ENCODE measurements at places on chromosomes 13 and 19. TPM values are rescaled to one million over a fixed set of nuclear protein-coding genes. Genes with fewer than 3 reads are reported as not detected.
A peak's percentile ranks its signal among the peaks of the same experiment; 100 is the strongest.

- H3K36me3 ChIP-seq: peaks cover 2% of the 10 kb centered on the region
- H3K27me3 ChIP-seq: no peaks in the 10 kb centered on the region
- DNase-seq: no peak
These were observed 5.2 kb downstream of the GARRE1 start for GRCh38 chr19:34259367-34260095.

GRCh38 chr19:54029930-54030490, 33.7 kb downstream of the VSTM1 start:
- peaks cover 24% of the 10 kb centered on the region for H3K27me3 ChIP-seq
- no peaks in the 10 kb centered on the region for H3K4me1 ChIP-seq
- no peak overlapping the region for H3K27ac ChIP-seq
- peak; percentile 67 for DNase-seq
- H3K4me3 ChIP-seq: no peak overlapping the region

BEST2 gene
- not detected for total RNA-seq

LILRA1 gene
- not detected for total RNA-seq

- no peak overlapping the region for H3K4me3 ChIP-seq
- no peaks in the 10 kb centered on the region for H3K27me3 ChIP-seq
- DNase-seq: no peak
- no peak overlapping the region for H3K27ac ChIP-seq
These were observed 10.8 kb downstream of the RINL start for GRCh38 chr19:38867171-38867780.

ZNF490 gene
- total RNA-seq: 7.0 TPM

DNA sequence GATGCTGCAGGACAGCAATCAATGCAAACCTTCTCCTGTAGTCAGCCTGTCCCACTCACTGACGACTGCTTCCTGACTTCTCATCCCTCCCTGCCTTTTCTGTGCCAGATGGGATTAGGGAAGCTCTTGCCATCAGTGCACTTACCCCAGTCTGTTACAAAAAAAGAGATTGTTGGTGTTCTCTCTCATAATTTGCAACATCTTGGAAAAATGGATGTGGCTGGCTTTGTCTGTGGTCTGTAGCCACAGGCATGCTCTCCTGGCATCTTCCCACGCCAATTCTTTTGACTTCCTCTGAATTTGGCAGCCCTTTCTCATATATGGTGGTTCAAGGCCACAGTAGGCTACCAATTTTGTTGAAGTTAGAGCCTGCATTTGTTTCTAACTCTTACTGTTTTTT, 11.6 kb upstream of the HTR2A start:
- DNase-seq: no peak
- H3K36me3 ChIP-seq: no peaks in the 10 kb centered on the region
- H3K4me3 ChIP-seq: no peak overlapping the region
- H3K27ac ChIP-seq: no peak overlapping the region

DNA sequence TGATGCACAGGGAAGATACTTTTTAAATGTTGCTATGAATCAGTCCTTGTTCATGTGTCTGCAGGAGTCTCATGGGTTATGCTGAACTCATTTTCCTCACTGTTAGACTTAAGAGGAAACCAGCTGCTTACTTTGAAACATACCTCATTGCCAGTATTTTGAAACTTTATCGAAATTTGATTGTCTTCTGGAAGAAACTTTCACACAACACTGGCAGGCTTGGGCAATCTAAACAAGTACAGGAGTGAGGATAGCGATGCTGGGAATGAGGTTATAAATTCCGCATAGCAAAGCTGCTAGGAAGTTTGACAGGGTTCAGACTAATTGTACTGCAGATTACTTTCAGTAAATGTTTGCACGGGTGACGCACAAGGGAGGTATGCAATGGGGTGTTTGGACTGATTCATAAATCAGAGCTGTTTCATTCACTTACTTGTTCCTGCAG, 245.7 kb downstream of the DNAJC15 start:
- no peaks in the 10 kb centered on the region for H3K4me1 ChIP-seq
- DNase-seq: no peak
- no peaks in the 10 kb centered on the region for H3K36me3 ChIP-seq
- peaks cover 2% of the 10 kb centered on the region for H3K27me3 ChIP-seq

GRCh38 chr19:23254141-23254910, 4.1 kb upstream of the ZNF724 start:
- no peak for DNase-seq
- no peak overlapping the region for H3K4me3 ChIP-seq
- H3K36me3 ChIP-seq: peaks cover 14% of the 10 kb centered on the region
- H3K27ac ChIP-seq: no peak overlapping the region
- H3K4me1 ChIP-seq: peaks cover 2% of the 10 kb centered on the region

- DNase-seq: no peak
- H3K27ac ChIP-seq: no peak overlapping the region
- no peaks in the 10 kb centered on the region for H3K36me3 ChIP-seq
- peaks cover 3% of the 10 kb centered on the region for H3K4me1 ChIP-seq
- H3K4me3 ChIP-seq: no peak overlapping the region
- peaks cover 12% of the 10 kb centered on the region for H3K27me3 ChIP-seq
These were observed 10.2 kb upstream of the EMC10 start for GRCh38 chr19:50465986-50466705.

DNA sequence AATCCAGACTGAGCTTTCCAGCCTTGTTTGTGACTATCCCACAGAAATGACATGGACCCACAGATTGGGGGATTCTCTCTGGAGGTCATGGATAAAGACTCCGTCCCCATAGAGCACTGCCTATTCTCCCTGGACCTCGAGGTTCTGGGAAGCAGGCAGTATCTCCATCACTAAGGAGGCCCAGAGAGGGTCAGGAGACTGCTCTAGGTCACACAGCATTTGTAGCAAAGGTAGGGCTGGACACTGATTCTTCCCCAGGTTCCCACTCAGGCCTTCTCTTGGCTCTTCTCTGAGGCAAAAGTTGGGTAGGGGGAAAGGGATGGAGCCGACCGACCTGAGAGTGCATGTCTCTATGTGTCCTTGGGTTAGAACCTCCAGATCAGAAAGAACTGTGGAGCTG, 80.9 kb downstream of the PTPRS start:
- no peaks in the 10 kb centered on the region for H3K27me3 ChIP-seq
- H3K36me3 ChIP-seq: peaks cover 5% of the 10 kb centered on the region
- H3K4me1 ChIP-seq: no peaks in the 10 kb centered on the region
- no peak overlapping the region for H3K4me3 ChIP-seq
- no peak for DNase-seq
- no peak overlapping the region for H3K27ac ChIP-seq

GRCh38 chr13:24106429-24106828, 54.1 kb upstream of the SPATA13 start:
- H3K36me3 ChIP-seq: no peaks in the 10 kb centered on the region
- peaks cover 21% of the 10 kb centered on the region for H3K27me3 ChIP-seq
- no peak for DNase-seq

GRCh38 chr13:29328501-29328900, 267.0 kb downstream of the SLC7A1 start:
- H3K27me3 ChIP-seq: peaks cover 4% of the 10 kb centered on the region
- H3K4me3 ChIP-seq: no peak overlapping the region
- DNase-seq: no peak

GRCh38 chr13:29513002-29513980, 82.2 kb downstream of the SLC7A1 start:
- H3K36me3 ChIP-seq: peaks cover 44% of the 10 kb centered on the region
- no peaks in the 10 kb centered on the region for H3K4me1 ChIP-seq
- no peaks in the 10 kb centered on the region for H3K27me3 ChIP-seq
- no peak for DNase-seq

- DNase-seq: no peak
- no peak overlapping the region for H3K4me3 ChIP-seq
- H3K27ac ChIP-seq: no peak overlapping the region
- H3K4me1 ChIP-seq: peaks cover 18% of the 10 kb centered on the region
- H3K27me3 ChIP-seq: no peaks in the 10 kb centered on the region
- peaks cover 24% of the 10 kb centered on the region for H3K36me3 ChIP-seq
These were observed 5.9 kb downstream of the SLAIN1 start for GRCh38 chr13:77703408-77703807.

DNA sequence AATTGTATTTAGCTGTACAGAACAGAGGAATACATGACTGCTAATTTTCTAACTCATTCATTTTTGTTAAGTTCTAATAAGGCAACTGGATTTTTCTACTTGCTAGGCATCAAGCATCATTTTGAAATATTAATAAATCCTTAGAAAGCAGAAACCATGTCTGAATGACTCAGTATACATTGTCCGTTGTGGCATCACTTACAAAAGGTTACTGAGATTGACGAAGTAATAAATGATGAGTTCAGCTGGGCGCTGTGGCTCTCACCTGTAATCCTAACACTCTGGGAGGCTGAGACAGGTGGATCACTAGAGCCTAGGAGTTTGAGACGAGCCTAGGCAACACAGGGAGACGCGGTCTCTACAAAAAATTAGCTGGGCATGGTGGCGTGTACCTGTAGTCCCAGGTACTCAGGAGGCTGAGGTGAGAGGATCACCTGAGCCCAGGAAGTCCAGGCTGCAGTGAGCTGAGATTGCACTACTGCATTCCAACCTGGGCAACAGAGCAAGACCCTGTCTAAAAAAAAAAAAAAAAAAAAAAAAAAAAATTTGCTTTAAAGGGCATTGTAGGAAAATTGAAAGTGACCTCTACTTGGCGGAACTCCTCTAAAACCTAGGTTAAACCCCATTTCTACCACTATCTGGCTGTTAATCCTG, 36.6 kb downstream of the LHFPL6 start:
- DNase-seq: no peak
- H3K27me3 ChIP-seq: peaks cover 2% of the 10 kb centered on the region
- H3K4me3 ChIP-seq: no peak overlapping the region

GRCh38 chr13:105758918-105759860, 776.3 kb downstream of the EFNB2 start:
- no peak for DNase-seq
- no peak overlapping the region for H3K4me3 ChIP-seq
- H3K36me3 ChIP-seq: no peaks in the 10 kb centered on the region

DNA sequence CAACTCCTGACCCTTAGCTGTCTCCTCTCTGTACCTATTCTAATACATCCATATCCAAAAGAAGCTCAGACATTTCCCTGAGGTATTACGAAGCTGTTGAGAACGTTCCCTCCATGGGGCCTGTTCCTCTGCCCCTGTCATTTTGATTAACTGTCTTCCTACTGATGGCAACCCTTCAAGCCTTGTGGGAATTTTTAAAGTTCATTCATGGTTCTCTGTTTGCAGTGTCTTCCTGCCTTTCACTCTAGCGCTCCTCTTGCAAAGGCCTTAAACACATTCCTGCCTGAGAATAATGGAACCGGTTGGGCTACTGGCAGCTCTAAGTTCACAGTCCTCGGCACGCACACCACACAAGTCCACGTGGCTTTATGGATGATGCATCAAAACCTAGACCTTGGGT, 66.1 kb downstream of the LHFPL6 start:
- no peaks in the 10 kb centered on the region for H3K4me1 ChIP-seq
- H3K27me3 ChIP-seq: peaks cover 11% of the 10 kb centered on the region
- no peak overlapping the region for H3K27ac ChIP-seq

DNA sequence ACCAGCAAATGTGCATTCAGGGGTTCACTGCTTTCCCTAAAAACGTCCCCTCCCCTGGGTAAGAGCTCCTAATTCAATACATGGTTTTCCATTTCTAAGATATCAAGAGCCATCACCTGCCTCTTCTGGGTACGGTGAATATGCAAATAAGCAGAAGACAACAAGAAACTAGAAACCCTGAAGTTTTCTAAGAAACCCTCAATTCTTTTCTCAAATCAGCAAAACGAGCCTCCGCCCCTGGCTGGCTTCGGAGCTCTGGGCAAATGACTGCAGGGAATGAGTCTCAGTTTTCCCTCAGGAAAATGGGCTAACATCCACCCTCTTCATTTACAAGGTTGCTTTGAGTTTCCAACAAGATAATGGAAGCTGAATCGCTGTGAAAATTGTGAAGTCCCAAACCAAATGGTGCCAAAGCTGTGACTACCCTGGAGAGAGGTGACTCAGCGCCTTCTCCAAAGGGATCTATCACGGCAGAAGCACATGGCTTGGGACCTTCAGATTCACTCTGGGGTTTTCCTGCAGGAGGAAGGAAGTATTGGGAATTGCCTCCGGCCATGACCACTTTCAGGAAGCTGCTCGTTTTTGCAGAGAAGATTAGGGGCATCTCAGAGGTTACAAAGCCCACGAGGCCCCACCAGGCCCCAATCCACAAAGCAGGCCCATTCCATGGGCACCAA, 26.6 kb downstream of the KLF2 start:
- H3K36me3 ChIP-seq: peaks cover 4% of the 10 kb centered on the region
- H3K27me3 ChIP-seq: peaks cover 3% of the 10 kb centered on the region
- H3K4me1 ChIP-seq: peaks cover 29% of the 10 kb centered on the region

DNA sequence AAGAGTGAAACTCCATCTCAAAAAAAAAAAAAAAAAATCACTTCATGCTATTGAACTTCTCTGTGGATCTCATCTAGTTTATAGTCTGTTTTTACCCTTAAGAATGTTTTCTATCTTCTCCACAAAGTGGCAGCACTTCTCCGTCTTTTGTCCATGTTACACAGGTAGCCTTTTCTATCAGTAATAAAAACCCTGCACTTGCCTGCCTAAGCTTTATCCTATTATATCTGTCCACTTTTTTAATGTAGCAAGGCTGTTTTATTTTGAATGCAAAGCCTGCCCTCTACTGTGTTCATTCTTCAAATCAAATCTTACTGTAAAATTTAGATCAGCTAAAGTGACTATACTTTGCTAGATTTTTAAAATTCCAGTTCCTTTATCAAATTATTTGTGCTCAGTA, 124.0 kb downstream of the STOML3 start:
- no peaks in the 10 kb centered on the region for H3K36me3 ChIP-seq
- DNase-seq: no peak
- peaks cover 3% of the 10 kb centered on the region for H3K27me3 ChIP-seq
- no peak overlapping the region for H3K4me3 ChIP-seq

DNA sequence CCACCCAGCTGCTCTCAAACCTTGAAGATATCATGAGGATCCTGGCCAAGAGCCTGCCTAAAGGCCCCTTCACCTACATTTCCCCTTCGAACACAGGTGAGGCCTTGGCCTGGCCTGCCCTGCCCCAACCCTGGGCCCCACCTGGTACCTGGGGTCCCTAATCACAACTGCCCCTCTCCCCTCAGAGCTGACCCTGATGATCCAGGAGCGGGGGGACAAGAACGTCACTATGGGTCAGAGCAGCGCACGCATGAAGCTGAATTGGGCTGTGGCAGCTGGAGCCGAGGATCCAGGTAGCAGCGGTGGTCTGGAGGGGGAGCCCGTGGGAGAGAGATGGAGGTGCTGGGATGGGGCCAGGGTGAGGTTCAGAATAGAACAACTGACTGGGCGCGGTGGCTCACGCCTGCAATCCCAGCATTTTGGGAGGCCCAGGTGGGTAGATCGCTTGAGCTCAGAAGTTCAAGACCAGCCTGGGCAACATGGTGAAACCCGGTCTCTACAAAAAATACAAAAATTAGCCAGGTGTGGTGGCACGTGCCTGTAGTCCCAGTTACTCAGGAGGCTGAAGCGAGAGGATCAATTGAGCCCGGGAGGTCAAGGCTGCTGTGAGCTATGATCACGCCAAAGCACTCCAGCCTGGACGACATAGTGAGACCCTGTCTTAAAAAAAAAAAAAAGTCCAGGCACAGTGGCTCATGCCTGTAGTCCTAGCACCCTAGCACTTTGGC, 17.5 kb downstream of the DDX39A start:
- peak overlapping the region; percentile 73 for H3K27ac ChIP-seq
- peaks cover 19% of the 10 kb centered on the region for H3K4me1 ChIP-seq
- H3K27me3 ChIP-seq: no peaks in the 10 kb centered on the region

HCN2 gene
- total RNA-seq: 1.00 TPM

CALR3 gene
- total RNA-seq: not detected

GRCh38 chr19:49447485-49448431, 3.9 kb downstream of the PIH1D1 start:
- H3K4me3 ChIP-seq: no peak overlapping the region
- peak; percentile 32 for DNase-seq
- H3K27ac ChIP-seq: no peak overlapping the region

GRCh38 chr13:95185851-95186250, 115.4 kb downstream of the ABCC4 start:
- DNase-seq: peak; percentile 59
- peaks cover 7% of the 10 kb centered on the region for H3K36me3 ChIP-seq
- H3K27ac ChIP-seq: peak overlapping the region; percentile 79
- peaks cover 57% of the 10 kb centered on the region for H3K4me1 ChIP-seq
